ENCODE measurements at places on chromosomes 4 and X.

DNA sequence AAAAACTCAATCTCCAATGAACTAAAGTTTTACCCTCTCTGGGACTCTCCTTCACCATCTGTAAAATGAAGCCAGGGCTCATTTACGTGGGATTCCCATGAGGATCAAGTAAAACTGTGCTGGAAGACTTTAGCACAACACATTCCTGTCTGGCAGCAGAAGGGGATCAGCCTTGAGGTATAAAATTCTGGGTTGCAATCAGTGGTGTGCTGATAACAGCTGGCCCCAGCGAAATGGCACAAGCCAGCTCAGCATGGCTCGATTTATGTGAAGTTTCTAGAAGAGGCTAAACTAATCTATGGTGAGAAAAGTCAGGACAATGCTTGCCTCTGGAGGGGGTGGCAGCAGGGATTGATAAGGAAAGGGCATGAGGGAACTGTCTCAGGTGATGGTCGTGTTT, 28.4 kb downstream of the ZNF630 start:
- no peak for DNase-seq

GRCh38 chr4:153271820-153272219, 67.6 kb downstream of the TRIM2 start:
- no peak for DNase-seq

- no peak for DNase-seq
Measured at GRCh38 chr4:15405018-15405417, 22.8 kb upstream of the C1QTNF7 start.

DNA sequence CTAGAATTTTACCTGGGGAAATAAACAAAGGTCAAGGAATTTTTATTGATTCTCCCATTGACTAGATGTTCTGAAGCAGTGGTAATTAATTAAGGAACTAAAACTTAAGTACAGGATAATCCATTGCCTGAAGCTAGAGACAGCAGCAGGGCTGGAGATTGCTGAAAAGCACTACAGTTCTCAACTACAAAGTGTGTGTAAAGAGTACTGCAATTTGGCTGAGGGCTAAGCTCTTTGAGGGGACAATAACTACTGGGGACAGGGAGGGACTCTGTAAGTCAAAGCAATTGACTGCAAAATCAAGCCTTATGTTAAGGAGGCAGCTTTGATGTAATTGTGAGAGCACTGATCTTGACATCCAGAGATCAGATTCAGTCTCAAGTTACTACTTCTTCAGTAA, 260.4 kb downstream of the GALNTL6 start:
- DNase-seq: no peak

- no peak for DNase-seq
Measured at GRCh38 chrX:51242212-51242611, 90.4 kb upstream of the NUDT10 start.

- DNase-seq: peak; percentile 29
Measured at GRCh38 chr4:183658362-183659028, 490 bp downstream of the RWDD4 start.

GRCh38 chrX:47846040-47846439, 9.3 kb downstream of the ZNF81 start:
- no peak for DNase-seq

GRCh38 chr4:156547891-156548290, 423.7 kb downstream of the PDGFC start:
- no peak for DNase-seq

All from epithelial cell of esophagus (primary cell).